CD4-positive, CD25-positive, alpha-beta regulatory T cell (primary cell): ENCODE measurements at places on chromosomes 2 and 18. TPM values are rescaled to one million over a fixed set of nuclear protein-coding genes. Genes with fewer than 3 reads are reported as not detected.

DNA sequence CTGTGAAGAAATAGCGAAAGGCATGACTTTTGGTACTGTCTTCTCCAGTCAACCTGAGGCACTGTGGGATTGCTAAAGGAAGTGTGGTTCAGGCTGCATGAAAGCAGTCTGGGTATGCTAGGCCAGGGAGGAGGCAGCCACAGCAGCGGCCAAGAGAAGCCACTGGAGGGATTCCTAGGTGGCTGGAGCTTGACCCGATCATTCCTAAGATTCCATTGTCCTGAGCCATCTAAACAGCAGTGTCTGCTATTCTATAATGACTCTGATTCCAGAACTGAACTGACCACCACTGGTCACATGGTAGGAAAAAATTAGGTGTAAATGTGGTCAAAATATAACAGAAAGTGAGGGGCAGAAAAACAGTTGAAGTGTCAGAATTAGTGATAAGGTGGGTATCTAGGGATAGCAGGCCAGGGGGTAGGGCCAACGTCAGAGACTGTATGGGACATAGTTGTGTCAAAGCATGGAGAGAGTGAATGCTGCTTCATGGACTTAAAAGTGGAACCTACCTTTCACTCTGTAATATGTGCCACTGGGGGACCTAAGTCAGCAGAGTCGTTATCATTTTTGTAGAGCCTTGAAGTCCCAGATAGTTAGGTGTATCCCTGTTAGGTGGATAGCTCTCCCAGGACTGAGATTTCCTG, 204.6 kb downstream of the CTNNA2 start:
- no peak for DNase-seq

GRCh38 chr2:165002638-165003037, 47.3 kb upstream of the SLC38A11 start:
- DNase-seq, result no peak

DNA sequence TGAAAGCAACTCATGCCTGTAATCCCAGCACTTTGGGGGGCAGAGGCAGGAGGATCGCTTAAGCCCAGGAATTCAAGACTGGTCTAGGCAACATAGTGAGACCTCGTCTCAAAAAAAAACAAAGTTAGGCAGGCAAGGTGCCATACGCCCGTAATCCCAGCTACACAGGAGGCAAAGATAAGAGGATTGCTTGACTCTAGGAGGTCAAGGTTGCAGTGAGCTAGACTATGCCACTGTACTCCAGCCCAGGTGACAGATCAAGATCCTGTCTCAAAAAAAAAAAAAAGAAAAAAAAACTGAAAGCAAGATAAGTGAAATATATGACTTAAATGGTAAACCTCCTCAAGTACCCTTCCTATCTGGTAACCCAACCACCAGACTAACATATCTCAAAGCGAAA, 59.8 kb downstream of the USP34 start:
- no peak for DNase-seq

The REEP1 gene
- total RNA-seq, result not detected

The MARS2 gene
- 13.6 TPM for total RNA-seq

The PRSS56 gene
- not detected for total RNA-seq

DNA sequence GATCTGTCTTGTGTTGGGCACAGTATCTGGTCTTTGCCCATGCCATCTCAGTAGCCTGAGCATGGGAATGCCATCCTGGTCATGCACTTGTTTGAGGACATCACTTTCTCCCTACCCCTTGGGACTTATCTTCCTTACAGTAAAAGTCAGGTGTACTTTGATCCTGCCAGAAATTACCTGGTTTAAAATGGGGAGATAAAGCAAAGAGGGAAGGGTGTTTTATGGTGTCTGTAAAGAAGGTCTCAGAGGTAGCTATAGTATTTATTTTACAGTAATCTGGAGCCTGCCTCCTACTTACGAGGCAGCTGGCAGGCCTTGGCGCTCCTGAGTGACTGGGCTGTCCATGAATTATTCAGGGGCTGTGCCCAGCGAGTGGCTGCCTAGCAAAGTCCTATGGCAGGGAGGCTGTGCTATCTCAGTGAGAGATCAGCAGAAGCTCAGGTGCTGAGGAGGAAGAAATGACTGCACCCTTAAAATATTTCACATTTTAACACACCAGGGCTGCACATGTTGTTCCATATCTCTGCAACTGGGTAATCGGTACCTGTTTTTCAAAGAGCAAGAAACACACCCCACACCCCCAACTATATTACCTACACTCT, 93.9 kb downstream of the SPTBN1 start:
- no peak for DNase-seq

- DNase-seq, result no peak
Observed at GRCh38 chr2:214765180-214765579, 44.3 kb downstream of the BARD1 start.

- no peak for DNase-seq
Observed at GRCh38 chr2:114134146-114134545, 244.3 kb downstream of the ACTR3 start.

DNA sequence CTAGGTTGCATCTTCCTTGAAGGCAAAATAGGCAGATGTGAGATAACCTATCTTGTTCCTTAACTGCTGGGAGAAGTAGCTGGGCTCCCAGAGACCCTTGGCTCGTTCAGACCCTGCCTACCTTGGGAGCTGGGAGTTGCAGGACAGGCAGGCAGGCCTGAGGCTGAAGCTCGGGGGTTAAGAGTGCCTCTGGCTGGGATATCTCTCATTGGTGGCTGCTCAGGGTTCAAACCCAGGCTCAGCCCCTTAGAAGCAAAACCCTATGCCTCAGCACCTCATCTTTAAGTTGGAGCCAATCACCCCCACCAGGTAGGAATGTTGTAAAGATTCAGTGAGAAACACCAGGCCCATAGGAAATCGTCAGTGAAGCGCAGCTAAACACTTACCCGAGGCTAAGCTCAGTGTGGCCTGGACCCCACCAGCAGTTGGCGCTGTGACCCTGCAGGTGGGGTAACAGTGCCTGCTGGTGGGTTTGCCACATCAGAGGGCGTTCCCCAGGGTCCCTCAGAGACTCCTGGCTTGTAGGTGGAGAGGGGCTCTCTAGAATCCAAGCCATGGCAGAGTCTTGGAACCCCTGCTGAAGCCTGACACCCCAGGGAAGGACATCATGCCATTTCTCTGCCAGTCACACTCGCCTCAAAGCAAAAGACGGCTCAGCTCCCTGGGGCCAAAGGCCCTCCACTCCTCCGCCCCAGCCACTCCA, 54.6 kb upstream of the GPR17 start:
- DNase-seq, result peak; percentile 55

The AGAP1 gene
- 0.99 TPM for total RNA-seq

GRCh38 chr2:24418166-24418841, 58.0 kb upstream of the ITSN2 start:
- no peak for DNase-seq

GRCh38 chr2:36570416-36570815, 27.6 kb downstream of the FEZ2 start:
- DNase-seq, result no peak

DNA sequence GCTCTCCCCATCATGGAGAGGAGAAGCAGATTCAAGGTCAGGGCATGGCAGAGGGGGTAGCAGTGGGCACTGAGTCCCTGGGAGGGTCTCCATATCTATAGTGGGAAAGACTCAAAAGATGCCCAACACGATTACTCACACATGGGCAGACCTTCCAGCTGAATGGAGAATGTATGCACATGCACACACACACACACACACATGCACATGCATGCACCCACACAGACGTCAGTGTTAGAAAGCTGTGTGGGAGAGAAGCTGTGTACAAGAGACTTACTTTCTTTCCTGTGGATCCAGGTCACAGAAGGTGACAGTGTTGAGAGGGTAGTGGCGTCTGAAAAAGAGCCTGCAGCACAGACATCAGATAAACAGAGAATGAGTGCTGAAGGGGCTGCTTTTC, 194.5 kb downstream of the TNS1 start:
- no peak for DNase-seq

DNA sequence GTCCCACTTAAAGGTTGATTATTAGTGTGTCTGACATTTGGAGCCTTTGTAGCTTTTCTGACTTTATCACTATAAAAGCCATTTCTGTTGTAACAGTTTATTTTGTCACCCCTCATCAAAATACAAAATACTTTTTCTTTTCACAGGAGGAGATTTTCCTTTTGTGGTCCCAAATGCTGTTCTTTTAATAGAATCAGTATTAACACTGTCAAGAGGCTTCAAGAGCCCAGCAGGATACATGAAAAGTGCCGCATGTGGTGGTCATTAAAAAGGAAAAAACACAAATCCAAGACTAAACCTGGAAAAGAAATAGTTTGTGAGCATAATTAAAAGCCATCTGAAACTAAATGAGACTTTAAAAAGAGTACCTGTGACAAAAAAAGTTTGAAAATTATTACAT, 515.7 kb downstream of the DCDC2C start:
- DNase-seq, result no peak

DNA sequence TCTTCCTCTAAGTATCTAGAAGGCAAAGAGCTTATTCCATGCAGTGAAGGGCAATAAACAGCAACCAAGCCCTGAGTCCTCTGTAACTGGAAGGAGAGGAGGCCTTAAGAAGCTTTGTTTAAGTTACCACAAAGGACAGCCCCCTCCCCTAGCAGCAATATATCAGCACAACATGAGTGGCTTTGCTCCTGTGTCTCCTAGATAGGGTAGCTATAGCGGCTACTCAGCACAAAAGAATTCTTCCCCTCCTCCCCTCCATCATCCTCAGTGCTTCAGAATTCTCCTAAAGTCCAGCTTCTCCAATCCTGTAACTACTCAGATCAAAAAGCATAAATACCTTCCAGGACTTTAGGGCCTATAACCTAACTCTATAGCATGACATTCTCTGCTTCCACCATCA, 16.5 kb downstream of the SUMO1 start:
- DNase-seq, result no peak

- no peak for DNase-seq
Observed at GRCh38 chr2:207119048-207119447, 46.7 kb downstream of the KLF7 start.

DNA sequence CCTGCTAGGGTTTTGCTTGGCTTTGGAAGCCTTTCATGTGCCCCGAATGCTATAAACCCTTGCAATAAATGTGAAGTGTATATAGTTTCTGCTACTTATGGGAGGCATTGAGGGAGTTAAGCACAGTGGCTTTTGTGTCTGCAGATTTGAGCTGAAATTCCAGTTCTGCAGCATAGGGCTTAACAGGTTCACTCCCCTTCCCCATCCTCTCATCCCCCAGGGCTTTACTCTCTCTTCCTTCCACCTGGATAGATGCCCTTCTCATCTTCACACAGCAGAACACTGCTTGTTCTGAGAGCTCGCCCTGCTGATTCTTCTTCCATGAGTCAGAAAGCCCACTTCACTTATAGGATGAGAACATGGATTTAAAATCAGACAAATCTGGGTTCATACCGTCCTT, 37.2 kb downstream of the SOX11 start:
- DNase-seq, result no peak

GRCh38 chr18:44518666-44519065, 162.0 kb upstream of the SETBP1 start:
- no peak for DNase-seq

- no peak for DNase-seq
Observed at GRCh38 chr2:210964141-210964764, 407.9 kb downstream of the CPS1 start.

The CSRNP3 gene
- not detected for total RNA-seq

The TCF23 gene
- total RNA-seq, result not detected

The EVX2 gene
- total RNA-seq, result not detected
